ENCODE measurements at places on chromosomes 12 and 14. TPM values are rescaled to one million over a fixed set of nuclear protein-coding genes. Genes with fewer than 3 reads are reported as not detected.

GRCh38 chr12:89949457-89950195 lies 241.0 kb upstream of the ATP2B1 start:
- peak; percentile 74 for DNase-seq

- DNase-seq = no peak
These were observed 11.9 kb upstream of the ATP5F1B start for GRCh38 chr12:56657416-56658379.

DNA sequence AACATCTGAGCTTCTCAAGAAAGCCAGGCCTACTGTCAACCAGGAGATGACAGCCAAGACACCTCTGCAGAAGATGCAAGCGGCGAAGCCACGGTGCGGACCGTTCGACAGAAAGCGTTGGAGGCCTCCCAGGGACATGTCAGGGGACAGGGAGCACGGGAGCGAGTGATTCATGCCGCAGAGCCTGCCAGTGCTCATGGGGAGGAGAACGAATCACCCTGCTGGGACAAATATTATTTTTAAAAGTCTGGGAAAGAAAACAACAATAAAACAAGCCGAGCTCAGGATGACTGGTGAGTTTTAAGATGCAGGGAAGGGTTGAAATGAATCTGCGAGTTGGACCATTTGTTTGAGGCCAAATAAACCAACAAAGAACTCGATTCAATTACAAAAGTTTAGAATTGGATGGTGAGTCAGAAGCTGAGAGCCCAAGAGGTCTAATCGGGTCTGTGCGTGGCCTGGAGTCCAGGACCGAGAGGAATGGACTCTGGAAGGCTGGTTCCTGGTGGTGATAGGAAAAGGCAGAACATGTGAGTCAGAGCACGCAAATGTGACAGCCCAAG lies 91.0 kb downstream of the RBM19 start:
- peak; percentile 75 for DNase-seq

DNA sequence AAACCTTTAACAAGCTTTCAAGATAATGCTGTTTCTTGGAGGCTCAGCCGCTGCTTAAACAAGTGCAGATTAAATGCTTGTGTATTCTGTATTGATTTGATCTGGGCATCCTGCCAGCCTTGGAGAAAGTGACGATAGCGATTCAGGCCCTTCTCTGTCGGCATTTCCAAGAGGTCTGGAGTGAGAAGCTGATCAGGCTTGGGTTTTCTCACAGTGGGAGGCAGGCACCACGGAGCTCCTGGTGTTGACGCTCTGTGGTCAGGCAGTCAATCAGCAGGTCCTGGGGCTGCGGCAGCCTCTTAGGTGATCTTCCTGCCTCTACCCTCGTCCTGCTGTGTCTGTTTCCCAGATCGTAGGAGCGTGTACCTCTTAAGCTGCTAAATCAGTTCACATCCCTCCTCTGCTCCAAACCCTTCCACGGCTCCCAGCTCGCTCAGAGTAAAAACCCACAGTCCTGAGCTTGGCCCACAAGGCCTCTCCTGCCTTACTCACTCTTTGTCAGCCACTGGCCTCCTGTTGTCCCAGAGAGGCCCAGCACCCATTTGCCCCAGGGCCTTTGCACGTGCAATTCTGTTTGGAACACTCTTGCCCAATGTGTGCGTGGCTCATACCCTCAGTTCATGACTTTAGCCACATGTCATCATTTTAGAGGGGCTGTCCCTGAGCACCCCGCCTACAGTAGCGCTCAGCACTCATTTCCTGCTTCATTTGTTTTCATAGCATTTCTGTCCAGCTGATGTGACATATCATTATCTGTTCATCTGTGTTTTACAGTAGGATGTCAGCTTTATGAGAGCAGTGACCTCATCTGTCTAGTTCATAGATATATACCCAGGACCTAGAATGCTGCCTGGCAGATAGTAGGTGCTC lies 155.4 kb downstream of the AACS start:
- DNase-seq = no peak

GRCh38 chr12:10618338-10618987 lies 5.1 kb upstream of the MAGOHB start:
- peak; percentile 89 for DNase-seq

DNA sequence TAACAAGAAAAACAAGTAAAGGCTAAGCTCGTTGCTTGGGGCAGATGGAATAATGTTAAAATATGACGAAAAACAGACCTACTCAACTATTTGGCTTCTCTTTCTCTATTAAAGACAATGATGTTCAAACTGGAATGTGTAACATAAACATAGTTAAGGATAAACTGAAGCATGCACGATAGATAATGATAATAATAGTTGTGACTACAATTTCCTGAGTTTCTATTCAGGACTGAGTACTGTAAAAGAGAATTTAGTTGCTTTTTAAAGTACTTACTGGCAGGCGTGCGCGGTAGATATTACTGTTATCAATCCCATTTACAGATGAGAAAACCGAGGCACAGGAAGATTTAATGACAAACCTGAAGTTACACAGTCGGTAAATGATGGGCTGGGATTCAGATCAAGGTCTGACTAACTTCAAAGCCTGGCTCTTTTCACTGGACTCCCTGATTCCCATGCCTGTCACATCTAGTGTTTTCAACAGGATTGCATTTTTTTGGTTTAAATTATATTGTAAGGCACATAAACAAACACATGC lies 103.0 kb downstream of the CRADD start:
- no peak for DNase-seq

ASB2 gene
- total RNA-seq = 0.99 TPM

GRCh38 chr14:34596891-34597290 lies 33.1 kb downstream of the SNX6 start:
- no peak for DNase-seq

- DNase-seq = no peak
These were observed 76.7 kb downstream of the SCAF11 start for GRCh38 chr12:45913631-45914030.

GRCh38 chr12:105570944-105571343 lies 240.5 kb downstream of the C12orf75 start:
- DNase-seq = no peak

DNA sequence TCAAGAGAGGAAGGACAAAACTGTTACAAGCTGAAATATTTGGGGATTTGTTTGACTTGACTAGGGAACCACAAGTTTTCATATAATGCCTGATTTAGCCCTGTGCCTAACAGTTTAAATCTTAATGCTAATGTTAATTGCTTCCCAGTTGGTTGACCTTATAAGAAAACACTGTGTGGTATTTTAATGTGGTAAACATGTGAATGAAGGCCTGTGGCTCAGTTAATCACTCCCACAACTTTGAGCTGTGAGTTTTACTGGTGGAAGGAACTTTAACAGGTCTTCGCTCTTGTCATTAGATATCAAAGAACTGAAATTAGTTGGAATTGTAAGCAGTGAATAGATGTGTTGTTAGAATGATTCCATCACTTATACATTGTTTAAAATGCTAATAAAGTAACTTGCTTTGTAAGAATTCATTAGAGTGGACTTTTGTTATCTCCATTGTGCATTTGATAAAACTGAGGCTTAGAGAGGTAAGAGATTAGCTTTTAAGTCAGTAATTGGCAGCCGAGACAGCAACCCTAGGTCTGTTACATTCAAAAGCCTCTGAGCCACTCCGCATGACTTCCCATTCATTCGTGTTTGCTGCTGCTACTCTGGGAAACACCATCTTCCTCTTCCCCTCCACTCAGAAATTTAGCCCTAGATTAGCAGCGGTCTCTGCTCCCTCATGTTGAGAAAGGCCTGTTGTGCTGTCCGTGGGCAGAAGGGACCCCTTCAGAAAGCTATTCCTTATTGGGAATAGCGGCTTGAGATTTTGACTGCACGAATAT lies 1.0 kb upstream of the TBK1 start:
- peak; percentile 19 for DNase-seq

DNA sequence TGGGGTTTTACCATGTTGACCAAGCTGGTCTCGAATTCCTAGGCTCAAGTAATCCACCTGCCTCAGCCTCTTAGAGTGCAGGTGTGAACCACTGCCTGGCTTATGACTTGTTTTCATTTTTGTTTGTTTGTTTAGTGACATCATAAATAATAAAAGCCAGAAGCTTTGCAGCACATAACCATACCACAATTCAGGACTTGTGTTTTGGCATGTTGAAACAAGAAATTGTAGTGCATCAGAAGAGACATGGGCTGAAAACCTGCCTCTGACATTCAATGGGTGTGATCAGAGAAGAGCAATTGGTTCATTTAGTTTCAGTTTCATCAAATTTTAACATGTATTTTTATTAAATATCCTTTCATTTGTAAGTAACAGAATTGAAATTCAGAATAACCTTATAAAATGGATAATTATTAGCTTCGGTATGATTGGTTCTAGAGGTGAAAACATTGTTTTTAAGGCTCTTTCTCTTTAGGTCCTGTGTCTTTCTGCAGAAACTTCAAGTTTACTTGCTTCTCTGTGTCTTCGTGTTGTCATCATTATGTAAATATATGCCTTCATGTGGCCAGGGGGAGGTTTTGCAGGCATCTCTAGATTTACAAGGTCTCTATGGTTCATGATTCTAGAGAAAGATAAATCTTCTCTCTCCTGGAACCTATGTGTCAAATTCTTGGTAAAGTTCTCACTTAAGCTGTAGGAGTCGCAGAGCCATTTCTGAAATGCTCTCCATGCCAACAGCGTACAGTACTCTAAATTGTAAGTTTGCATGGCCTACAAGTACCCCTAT lies 312.0 kb downstream of the KCNC2 start:
- DNase-seq = no peak

SLC17A8 gene
- total RNA-seq = not detected

DNA sequence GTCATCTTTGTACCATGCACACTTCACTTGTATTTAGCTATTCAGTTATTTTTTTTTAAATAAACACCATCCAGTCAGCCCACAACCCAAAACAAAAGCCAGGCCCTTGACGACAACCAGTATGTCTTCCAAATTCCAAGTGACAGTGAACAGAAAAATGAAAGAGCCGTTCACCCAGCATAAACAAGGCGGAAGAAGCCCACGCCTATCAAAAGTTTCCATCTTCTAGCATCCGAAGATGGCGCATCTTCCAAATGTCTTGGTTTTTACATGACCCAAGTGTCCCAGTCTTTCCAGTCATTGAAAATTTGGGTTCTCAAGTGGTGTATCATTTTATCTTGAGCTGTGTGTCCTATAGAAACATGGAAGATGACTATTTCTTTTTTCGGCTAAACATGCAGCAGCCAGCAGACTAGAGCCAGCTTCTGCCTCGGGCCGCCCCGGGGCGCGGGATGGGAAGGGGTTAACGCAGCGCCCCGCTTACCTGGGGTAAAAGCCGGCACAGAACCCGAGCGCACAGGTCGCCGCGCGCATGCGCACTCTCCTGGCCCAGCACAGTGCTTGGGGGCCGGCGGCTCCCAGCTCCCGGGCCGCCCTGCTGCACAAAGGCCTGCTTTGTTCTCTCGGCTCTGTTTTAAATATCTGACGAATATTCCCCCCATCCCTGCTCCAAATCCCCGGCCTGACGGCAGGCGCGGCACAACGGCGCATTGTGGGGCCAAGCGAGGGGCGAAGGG lies 164.8 kb downstream of the ZFP36L1 start:
- no peak for DNase-seq

DNA sequence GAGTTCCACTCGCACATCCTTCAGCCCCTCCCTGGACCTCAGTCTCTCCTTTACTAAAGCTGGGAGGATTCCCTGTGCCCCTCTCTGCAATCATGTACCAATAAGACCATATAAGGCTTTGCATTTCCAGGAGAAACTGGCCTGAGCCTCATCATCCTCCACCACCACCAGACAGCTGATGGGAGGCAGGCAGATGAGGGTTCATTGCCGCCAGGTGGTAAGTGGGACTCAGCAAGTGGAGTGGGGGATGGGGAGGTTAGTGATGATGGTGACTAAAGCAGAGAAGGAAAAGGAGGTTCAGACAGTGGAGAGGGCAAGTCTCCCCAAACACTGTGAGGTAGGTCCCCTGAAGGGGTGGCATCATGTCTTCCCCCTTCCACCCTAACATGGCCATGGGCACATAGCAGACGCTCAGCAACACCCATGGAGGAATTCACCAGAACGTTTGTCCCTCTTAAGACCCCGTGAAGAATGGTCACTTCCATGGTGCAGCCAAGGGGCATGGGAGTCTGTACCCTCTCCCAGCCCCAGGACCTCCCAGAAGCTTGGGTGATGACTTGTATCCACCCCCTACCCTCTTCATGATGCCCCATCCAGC lies 4.5 kb upstream of the TNFRSF1A start:
- no peak for DNase-seq

DNA sequence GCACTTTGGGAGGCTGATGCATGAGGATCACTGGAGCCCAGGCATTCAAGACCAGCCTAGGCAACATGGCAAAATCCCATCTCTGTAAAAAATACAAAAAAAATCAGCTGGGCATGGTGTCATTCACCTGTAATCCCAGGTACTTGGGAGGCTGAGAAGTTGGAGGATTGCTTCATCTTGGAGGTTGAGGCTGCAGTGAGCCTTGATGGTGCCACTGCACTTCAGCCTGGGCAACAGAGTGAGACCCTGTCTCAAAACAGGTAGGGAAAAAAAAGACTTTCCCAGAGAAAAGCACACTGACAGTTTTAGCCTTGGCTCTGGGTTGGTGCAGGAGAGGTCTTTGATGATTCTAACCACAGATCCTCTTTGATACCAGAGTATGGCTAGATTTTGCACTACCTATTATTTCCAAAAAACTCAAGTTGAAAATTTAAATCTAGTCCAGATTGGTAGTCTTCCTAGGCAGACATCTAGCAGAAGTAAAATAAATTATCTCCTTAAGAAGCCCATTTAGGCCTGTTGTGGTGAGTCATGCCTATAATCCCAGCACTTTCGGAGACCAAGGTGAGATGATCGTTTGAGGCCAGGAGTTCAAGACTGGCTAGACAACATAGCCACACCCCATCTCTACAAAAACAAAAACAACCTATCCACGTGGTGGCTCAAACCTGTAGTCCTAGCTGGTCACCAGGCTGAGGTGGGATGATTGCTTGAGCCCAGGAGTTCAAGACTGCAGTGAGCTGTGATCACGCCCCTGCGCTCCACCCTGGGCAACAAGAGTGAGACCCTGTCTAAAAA lies 18.6 kb downstream of the LARP4 start:
- no peak for DNase-seq

- no peak for DNase-seq
These were observed 239.1 kb downstream of the VRK1 start for GRCh38 chr14:97036086-97036852.

SLC4A8 gene
- 3.3 TPM for total RNA-seq

- DNase-seq = no peak
These were observed 127.2 kb downstream of the RIMBP2 start for GRCh38 chr12:130588696-130589539.

SLC7A8 gene
- total RNA-seq = 5.1 TPM

- peak; percentile 36 for DNase-seq
These were observed 13.1 kb downstream of the RERG start for GRCh38 chr12:15208140-15208539.

DNA sequence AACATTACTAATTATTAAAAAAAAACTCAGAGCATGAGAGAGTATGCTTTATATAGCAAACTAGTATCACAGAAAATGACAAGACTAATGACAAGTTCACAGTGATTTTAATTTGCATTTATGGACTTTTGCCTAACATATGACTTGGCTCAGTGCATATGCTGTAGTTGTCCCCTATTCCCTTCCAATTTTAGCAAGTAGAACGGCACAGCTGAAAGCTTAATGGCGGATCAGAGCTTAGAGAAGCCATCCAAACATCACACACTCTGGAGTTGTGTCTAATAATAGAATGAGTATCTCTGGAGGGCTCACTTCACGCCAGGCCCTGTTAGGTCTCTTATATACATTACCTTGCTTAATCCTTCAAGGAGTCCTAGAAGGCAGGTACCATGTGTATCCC lies 13.3 kb downstream of the CNIH1 start:
- no peak for DNase-seq

Data from fibroblast of lung (primary cell).